ENCODE measurements at places on chromosomes 13 and 19. TPM values are rescaled to one million over a fixed set of nuclear protein-coding genes. Genes with fewer than 3 reads are reported as not detected.

GRCh38 chr13:96542986-96543385 is 451.3 kb downstream of the OXGR1 start:
- DNase-seq, result no peak

Gene KLC3
- 217 TPM for total RNA-seq

DNA sequence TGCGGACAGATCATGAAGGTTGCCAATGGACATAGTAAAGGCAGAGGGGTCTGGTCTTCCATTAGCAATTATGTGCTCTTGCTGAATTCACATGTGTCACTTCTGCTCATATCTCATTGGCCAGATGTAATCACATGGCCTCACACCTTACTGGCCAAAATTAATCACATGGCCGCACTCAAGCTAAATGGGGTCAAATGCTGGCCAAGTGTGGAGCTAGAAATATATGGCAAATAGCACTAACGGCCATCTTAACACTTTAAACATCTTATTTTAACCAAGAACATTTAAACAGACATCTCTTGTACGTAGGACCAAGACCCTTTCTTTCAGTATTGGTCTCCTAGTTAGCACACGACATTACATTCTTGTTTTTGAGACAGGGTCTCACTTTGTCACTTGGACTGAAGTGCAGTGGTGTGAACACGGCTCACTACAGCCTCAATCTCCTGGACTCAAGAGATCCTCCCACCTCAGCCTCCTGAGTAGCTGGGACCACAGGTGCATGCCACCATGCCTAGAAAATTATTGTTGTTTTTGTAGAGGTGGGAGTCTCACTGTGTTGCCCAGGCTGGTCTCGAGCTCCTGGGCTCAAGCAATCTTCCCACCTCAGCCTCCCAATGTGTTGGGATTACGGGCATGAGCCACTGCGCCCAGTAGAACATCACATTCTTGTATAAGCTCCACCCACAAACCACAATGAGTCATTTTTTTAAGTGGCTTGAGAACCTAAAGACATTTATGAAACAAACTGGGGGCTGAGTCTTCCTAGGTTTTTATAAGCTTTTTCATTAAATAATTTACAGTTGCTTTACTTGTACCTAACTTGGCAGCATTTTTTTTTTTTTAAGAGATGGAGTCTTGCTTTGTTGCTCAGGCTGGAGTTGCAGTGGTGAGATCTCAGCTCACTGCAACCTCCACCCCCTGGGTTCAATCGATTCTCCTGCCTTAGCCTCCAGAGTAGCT is 2.9 kb upstream of the PTOV1 start:
- no peak for DNase-seq

DNA sequence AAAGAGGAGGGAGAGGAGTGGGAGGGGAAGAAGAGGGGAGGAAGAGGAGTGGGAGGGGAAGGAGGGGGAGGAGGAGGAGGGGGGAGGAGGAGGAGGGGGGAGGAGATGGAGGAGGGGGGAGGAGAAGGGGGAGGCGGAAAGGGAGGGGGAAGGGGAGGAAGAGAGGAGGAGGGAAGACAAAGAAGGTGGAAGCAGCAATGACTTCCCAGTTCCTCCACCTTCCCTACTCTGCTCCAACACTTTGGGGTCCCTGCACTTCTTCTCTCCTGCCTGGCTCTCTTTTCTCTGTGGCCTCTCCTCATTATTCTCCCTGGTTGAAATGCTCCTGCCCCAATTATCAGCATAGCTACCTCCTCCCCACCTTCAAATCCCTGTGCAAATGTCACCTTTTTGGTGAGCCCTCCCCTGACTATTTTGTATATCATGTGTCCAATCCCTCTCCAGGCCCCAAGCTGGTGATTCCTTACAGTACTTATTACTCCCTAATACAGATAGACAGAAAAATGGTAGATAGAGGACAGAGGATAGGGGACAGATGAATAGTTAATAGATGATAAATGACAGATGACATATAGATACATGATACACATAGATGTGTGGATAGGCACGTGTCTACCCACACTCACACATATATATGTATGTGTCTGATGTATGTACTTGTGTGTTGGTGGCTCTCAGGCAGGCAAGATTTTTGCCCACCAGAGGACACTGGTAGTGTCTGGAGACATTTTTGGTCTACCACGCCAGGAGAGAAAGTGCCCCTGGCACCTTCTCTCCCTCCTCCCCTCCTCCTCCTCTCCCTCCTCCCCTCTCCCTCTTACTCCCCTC is 25.2 kb downstream of the NLRP9 start:
- no peak for DNase-seq

Gene WASF3
- 3.4 TPM for total RNA-seq

- no peak for DNase-seq
These were observed 7.0 kb downstream of the DNAJB1 start for GRCh38 chr19:14511229-14511593.

DNA sequence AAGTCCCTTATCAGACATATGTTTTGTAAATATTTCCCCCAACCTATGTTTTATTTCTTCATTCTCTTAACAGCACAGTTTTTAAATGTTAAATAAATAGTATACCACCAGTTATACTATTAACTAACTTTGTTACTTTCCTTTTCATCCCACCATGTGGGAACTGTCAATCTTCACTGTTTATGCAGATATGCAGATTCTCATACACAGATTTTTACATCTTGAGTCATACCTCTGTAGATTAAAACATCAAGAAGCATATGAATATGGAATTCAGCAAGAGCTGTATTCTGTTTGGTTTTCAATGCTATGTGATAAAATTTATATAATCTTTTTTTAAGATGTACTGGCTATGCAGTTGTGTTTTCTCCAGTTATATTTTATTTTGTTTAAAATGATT is 566.3 kb downstream of the LIG4 start:
- DNase-seq, result no peak

GRCh38 chr19:34461375-34462100 is 20.0 kb upstream of the WTIP start:
- peak; percentile 31 for DNase-seq

- DNase-seq, result no peak
These were observed 14.6 kb downstream of the JOSD2 start for GRCh38 chr19:50496189-50497021.

Gene LILRB2
- 0.93 TPM for total RNA-seq

- DNase-seq, result no peak
These were observed 27.1 kb downstream of the EDNRB start for GRCh38 chr13:77891486-77891885.

GRCh38 chr19:4354897-4355296 is 11.5 kb downstream of the MPND start:
- peak; percentile 83 for DNase-seq

- no peak for DNase-seq
These were observed 38.3 kb upstream of the C19orf12 start for GRCh38 chr19:29753190-29753933.

DNA sequence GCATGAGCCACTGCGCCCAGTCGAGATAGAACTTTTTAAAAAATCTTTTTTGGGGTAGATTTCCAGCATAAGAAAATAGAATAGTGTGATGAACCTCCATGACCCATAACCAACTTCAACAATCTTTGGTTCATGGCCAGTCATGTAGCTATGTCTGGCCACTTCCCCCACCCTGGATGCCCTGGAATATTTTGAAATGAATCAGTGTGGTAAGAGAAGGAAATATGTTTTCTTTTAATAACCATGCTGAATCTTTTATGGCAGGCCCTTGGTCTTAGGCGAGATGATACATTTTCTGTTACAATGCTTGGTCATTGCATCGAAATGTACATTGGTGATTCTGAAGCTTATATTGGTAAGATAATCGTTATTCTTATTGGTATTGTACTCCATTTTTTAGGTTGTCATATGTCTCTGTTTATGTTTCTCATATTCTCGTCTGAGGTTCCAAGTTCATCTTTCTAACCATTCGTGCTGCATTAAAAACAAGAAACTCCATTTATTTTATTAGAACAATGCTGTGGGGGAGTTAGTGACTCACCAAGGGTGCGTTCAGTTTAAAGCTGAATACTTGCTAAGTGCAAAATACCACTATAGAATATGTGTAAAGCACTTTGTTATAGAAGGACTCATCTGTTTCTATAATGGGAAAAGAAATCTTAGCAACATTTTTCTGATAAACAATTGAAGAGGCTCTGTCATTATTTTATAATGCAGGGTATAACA is 16.4 kb upstream of the UPF3A start:
- DNase-seq, result no peak

DNA sequence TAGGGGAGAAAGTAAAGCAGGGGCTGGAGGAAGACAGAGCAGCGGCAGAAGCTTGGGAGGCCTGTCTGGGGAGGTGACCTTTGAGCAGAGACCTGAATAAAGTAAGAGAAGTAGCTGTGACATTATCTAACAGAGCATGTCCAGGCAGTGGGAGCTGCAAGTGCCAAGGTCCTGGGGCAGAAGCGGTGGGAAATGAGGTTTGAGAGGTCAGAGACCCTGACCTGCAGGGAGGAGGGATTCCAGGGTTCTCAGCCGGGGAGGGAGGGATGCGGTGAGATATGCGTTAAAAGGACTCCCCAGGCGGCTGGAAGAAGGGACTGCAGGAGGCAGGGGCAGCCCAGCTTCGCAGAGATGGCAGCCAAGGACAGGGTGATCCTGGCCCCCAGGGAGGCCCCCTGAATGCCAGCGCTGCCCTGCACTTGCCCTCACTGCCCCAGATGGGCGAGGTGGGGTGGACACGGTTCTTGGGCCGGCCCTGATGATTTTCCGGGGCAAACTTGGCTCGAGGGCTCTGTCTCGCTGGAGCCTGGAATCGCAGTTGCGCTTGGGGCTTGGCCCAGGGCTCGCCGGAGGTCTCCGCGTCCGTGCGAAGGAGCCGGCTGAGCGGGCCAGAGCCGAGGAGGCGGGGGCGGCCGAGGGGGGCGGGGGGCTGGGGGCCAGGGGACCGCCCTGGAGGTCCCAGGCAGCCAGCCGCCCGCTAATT is 3.2 kb downstream of the CRLF1 start:
- DNase-seq, result no peak

Gene C19orf67
- total RNA-seq, result not detected

Gene DCLK1
- 10.0 TPM for total RNA-seq

Gene APOC4
- total RNA-seq, result not detected

Gene KIR2DL4
- total RNA-seq, result not detected

DNA sequence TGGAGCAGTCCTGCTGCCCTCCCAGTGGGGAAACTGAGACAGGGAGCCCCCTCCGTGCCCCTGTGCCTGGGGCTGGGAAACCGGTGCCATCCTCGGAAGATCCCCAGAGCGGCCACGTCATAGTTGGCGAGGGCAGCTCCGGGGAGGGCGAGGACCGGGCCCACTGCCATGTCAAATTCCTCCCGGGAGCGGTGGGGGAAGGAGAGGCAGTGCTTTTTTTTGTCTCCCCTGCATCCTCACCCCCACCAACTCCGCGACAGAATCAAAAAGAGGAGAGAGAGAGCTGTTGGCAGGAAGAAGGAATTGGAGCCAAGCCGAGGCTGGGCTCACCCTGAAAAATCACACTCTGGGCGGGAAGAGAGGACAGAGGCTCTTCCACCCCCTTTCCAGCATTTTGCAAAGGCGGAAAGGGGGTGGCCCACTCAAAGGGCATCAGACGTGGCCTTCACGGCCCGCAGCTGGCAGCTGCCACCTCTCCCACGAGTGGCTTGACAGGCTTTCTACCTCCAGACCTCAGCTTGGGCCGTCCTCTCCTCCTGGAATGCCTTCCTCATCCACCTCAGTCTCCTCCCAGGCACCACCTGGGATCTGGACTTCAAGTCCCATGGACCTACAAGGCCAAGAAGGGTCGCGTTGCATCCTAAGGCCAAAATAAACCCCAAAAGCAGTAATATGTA is 19.6 kb upstream of the NFIC start:
- DNase-seq, result peak; percentile 95

Gene PRX
- total RNA-seq, result 5.6 TPM

Gene C19orf85
- total RNA-seq, result not detected

GRCh38 chr19:35742121-35742724 is at the start of gene IGFLR1:
Gene IGFLR1 (minus strand): TSS chr19:35742452. CDS start chr19:35741180, 1,272 bp downstream.
- DNase-seq, result no peak

Gene WBP4
- total RNA-seq, result 11.2 TPM

GRCh38 chr13:21549633-21550032 is 54.3 kb downstream of the MICU2 start:
- DNase-seq, result no peak

Gene KIR3DL1
- total RNA-seq, result not detected

GRCh38 chr13:106690779-106691178 is 122.8 kb upstream of the ARGLU1 start:
- DNase-seq, result no peak

DNA sequence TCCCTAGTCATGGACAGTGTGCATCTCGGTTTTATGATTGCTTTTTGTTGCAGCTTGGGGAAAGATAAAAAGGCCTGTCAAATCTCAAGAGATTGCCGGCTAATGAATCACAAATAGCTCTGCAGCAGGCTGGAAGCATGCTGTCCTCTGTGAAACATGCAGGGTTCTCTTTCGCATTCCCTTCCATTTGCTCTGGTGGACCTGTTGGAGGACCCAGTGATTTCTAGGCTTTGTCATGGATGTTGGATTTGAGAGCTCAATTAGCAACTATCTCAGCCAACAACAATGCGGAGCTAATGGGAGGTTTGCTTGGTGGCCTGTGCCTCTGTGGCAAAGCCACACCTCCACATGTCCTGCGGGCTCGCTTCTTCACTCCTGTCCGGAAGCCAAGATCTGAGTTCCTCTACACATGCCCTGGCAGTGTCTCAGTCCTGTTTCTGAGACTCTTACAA is 418.1 kb upstream of the ARGLU1 start:
- DNase-seq, result no peak

Gene CCNA1
- not detected for total RNA-seq

Gene ANGPTL4
- 43.4 TPM for total RNA-seq

GRCh38 chr13:88483202-88483601 is 812.0 kb downstream of the SLITRK5 start:
- DNase-seq, result no peak

DNA sequence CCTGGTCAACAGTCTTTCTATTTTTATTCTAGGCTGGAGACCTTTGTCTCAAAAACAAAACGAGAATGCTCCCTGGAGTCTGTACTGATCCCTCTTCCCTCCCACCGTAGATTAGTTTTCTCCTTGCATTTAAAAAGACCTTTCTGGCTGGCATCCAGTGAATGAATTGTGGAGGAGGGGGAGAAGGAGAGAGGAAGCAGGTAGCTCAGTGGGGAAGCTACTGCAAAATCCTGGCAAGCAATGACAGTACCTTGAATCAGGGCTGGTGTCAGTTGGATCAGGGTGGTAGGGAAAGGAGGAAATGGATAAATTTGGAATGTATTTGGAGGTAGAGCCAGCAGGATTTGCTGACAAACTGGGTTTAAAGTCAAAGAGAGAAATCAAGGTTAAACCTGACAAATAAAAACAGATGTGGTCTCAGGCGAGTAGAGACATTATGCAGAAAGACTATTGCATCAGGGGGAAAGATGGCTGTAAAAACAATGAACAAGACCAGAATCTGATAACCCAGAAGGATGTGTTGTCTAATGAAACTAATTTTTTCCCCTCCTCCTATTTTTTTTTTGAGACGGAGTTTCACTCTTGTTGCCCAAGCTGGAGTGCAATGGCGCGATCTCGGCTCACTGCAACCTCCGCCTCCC is 3.5 kb upstream of the CYP2S1 start:
- DNase-seq, result no peak

DNA sequence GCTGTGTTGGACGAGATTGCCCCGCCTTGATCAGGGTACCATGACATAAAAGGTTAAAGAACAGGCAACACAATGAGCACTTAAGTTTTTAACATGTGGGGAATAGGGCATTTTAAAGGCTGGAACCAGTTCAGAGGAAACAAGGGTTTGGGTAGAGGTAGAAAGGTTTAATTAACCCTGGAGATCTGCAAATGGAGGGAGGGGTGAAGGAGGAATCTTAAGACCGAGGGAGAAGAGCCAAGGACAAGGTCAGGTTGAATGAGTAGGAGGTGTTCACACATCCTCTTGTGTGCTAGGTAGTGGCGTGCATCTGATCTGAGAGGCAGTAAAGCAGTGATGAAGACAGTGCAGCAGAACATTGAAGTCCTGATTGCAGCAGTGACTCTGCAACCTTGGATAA is 28.5 kb downstream of the SKA3 start:
- no peak for DNase-seq

Gene ZNF229
- total RNA-seq, result 3.8 TPM

GRCh38 chr13:40910324-40911050 is 108.6 kb downstream of the ELF1 start:
- DNase-seq, result no peak
